ENCODE measurements at places on chromosomes 5 and 9.
A peak's percentile ranks its signal among the peaks of the same experiment; 100 is the strongest.

DNA sequence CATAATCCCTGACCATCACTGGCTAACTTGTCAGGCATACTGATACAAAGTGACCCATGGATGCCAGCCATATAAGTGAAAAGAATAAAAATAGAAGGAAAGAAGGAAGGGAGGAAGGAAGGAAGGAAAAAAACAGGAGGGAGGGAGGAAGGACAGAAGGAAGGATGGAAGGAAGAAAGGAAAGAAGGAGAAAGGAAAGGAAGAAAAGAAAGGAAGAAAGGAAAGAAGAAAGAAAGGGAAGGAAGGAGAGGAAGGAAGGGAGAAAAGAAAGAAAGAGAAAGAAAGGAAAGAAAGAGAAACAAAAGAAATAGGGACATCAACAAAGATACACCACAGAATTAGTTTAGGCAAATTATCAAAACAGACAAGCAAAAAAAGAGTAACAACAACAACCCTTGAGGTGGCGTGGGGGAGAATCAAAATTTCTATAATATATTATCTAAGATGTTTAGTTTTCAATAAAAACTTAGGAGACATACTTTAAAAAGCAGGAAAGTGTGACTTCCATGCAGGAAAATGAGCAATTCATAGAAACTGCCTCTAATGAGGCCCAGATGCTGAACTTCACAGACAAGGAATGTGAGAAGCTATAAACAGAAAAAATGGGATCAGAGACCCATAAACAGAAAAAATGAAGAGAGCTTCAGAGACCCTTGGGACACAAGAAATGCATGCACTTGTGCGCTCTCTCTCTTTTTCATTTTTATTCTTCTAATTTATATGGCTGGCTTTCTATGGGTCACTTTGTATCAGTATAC is 96.1 kb upstream of the NFIL3 start:
- DNase-seq: no peak

DNA sequence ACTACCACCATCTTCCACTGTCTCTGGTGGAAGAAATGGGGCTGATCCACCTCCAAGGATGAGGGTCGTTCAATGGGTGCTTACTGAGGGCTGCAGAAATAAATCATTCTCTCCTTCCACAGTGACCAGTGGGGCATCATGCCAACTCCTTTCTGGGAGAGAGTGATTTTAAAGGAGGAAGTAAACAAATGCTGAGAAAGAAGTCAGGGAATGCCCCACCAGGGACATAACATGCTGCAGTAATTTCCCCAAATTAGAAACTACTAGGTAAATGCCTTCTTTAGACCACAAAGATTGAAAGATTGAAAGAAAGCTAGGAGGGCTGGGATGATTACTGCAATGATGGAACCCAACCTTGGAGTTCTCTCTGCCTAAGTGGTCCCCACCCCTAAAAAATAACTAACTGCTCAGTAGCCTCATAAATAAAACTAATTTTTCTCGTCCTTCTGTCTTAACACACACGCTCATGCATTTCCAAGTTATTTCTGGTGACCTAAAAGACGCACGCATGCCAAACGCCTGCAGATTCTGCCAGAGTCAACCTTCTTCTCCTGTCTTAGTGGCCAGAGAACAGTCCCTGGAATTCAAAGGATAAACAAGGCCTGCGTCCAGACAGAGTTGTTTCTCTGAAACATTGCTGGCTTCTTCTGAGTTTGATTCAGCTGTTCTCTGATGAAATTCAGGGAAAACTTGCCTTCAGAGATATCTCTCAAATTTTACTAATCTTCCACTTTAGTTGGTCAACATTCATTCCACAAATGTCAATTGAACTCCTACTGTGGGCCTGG is 250.0 kb downstream of the NR3C1 start:
- no peak for DNase-seq

GRCh38 chr9:115230924-115231515 is 113.1 kb upstream of the TNC start:
- no peak for DNase-seq

GRCh38 chr5:159655757-159656409 is 260.4 kb upstream of the ADRA1B start:
- DNase-seq: no peak

DNA sequence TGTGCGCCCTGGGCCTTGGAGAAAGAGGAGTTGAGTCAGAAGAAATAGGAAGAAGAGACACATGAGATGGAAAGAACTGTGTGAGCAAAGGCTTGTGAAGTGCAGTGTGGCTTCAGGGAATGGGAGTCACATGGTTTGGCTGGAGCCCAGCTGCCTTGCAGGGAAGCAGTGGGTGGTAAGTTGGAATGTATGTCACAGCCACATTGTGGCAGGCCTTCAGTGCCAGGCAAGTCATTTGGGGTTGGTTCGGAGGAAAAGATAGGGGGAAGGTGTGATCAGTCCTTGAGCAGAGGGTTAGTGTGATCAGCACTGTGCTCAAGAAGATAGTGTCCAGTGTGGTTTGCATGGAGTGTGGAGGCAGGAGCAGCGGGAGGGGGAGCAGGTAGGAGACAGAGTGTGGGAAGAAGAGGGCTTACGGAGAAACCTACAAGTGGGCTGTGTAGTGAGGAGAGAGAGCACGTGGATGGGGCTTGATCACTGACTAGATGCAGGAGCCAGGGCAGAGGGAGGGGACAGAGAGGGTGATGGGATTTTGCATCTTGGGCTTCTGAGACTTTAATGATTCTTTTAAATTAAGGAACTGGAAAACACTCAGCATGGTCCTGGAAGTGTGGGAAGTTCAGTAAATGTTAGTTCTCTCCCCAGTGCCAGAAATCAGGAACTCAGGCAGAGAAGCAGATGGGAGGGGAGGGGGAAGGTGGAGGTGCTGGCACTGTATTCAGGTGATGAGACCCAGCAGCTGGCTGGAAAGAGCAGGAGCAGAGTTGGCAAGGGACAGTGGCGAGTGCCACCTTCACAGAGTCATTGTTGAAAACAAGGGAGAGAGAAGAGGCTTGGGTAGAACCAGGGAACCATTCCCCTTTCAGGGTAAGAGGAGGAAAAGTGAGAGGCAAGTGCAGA is 46.6 kb downstream of the ARHGAP26 start:
- peak; percentile 24 for DNase-seq

GRCh38 chr5:96253140-96253539 is 179.9 kb downstream of the PCSK1 start:
- DNase-seq: no peak

GRCh38 chr5:38291355-38291754 is 33.0 kb downstream of the EGFLAM start:
- no peak for DNase-seq

DNA sequence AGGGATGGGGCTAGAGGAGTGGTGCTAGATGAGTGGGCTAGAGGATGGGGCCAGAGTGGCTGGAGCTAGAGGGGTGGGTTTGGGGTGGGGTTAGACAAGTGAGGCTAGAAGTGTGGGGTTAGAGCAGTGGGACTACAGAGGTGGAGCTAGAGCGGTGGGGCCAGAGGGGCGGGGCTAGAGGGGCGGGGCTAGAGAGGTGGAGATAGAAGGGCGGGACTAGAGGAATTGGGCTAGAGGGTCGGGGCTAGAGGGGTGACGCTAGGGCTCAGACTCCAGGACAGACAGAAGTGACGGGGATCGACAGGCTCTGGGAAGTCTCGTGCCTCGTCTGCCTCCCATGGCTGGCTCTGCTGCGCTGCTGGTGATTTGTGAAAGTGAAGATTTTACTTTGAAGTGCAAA is 31.0 kb upstream of the TENT4A start:
- DNase-seq: no peak

DNA sequence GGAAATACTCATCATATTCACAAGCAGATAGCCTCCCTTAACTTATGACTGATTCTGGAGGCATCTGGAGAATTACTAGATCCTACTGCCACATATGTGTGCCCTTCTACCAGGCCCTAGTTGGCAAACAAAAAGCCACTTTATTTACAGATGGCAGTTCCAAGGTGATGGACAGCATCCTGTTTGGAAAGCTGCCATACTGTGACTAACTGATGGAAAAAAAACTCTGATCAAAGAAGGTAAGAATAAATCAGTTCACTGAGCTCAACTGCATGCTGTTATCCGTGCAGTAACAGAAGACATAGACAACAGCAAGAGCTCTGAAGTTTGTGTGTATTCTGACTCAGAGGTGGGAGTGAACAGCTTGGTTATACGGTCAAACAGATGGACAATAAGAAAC is 279.8 kb upstream of the POU5F2 start:
- DNase-seq: no peak

GRCh38 chr9:113499876-113500497 is 36.5 kb downstream of the RGS3 start:
- no peak for DNase-seq

GRCh38 chr5:102222772-102223171 is 73.3 kb downstream of the SLCO4C1 start:
- DNase-seq: no peak

DNA sequence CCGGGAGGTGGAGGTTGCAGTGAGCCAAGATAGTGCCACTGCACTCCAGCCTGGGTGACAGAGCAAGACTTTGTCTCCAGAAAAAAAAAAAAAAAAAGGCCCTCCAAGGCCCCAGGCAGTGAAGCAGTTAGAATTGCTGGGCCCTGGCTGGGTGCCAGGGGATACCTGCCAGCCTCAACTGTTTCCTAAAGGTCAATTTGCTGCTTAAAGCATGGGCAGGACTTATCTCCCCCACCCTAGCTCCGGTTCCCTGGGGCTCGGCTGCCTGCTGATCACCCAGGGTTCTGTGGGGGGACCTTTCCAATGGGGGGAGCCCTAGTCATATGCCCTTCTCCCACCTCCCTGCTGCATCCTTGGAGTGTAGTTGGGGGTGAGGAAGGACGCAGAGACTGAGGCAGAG is 25.7 kb downstream of the NCS1 start:
- no peak for DNase-seq

- DNase-seq: no peak
These were observed 75.9 kb upstream of the NR3C1 start for GRCh38 chr5:143479394-143479793.

DNA sequence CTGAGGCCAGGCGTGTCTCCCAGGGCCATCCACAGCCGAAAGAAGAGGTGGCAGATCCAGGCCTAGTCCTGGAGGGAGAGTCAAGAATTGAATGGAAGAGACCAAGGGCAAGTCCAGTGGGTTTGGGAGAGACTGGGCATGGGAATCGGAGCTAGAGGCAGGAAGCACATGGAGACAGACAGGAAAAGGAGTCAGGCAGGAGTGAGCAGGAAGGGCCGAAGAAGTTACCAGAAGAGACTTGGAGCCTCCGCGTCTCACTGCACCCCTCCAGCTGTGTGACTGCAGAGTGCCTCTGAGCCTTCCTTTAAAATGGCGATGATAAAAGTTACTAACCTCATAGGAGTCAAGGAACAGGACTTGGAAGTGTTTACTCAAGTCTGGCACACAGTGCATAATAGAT is 64.4 kb upstream of the ANGPTL2 start:
- DNase-seq: no peak

DNA sequence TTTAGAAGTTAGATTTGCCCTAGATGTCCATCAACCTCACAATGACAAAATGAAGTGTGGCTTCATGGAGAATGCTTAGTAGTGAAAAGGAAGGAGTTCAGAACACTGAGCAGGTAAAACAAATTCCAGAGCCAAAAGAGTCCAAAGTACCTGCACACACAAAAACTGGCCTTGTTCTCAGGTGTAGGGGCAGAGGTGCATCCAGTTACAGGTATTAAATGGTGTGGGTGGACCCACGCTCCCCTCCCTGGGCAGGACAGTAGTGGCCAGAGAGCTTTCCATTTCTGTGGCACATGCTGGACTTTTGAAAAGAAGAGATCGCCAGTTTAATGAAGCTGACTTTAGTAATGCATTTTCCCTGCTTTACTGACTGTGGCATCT is 47.2 kb downstream of the SECISBP2 start:
- DNase-seq: no peak

- DNase-seq: no peak
These were observed 135.1 kb downstream of the CD180 start for GRCh38 chr5:67061511-67061910.

- DNase-seq: no peak
These were observed 53.6 kb downstream of the C9orf50 start for GRCh38 chr9:129567329-129567728.

DNA sequence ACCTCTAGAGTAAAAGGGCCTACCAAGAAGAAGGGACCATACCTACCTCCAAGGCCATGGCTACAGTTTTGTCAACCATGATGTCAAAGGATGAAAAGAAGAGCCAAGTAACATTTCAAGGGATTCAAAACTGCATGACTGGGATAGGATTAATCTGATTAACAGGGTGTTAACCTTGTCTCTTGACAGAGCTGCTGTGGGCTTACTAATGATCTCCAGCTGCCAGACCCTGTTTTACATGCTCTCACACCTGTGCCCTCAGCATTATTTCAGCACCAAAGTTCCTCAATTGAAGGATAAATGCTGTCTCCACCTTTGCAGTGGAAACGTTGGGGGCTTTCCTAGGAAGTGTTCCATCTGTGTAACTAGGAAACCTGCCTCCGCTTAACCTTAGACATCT is 78.3 kb downstream of the DMAC1 start:
- no peak for DNase-seq

- DNase-seq: peak; percentile 68
These were observed at the start of gene FRMPD1 for GRCh38 chr9:37650873-37651768. TSS of gene FRMPD1 (plus strand) at chr9:37650954. CDS start at chr9:37692642, 41,688 bp downstream.

GRCh38 chr9:35029241-35029640 is 39.7 kb downstream of the DNAJB5 start:
- DNase-seq: no peak

GRCh38 chr5:126716861-126717260 is 60.1 kb upstream of the LMNB1 start:
- no peak for DNase-seq

GRCh38 chr5:134189031-134189430 is 12.3 kb upstream of the SKP1 start:
- no peak for DNase-seq

GRCh38 chr5:34058532-34058931 is 15.5 kb upstream of the C1QTNF3 start:
- no peak for DNase-seq

DNA sequence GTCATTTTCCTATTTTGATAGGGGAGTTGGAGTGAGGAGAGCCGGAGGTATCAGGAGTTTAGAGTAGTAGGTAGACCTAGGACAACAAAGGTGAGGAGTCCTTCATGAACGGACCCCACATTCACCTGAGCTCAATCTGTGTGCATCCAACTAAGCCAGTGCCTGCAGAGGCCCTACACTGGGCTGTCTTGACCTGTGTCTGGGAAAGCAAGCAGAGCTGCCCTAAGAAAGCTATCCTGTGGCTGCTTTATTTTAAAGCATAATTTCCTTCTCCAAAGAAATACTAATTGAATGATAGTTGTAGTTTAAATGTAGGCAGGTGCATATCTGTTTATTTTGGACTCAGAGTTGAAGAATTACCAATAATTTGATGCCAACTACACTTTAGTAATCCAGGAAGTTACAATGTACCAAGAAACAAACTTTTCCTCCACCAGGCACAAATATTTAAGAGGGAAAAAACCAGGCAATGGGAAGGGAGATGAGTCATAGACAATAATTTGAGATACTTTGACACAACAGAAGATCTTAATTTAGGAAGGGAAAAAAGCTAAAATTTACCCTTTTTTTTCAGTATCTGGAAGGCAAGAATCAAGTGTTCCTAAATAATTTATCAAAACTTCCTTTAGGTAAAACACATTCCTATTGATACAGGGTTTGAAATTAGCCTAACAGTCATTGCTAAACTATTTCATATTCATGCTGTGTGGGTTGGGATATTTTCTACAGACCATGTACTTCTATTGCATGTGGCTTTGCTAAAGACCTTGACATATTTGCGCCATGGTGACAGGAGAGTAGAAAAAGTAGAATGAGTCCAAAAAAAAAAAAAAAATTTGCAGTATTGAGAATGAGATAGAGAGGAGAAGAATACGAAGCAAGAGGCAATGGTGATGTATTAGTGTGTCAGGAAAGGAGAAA is 376.6 kb upstream of the TUSC1 start:
- DNase-seq: no peak

All from NCI-H2107 (cell line).